ENCODE measurements at places on chromosomes 13 and 19. TPM values are rescaled to one million over a fixed set of nuclear protein-coding genes. Genes with fewer than 3 reads are reported as not detected.
A peak's percentile ranks its signal among the peaks of the same experiment; 100 is the strongest.

DNA sequence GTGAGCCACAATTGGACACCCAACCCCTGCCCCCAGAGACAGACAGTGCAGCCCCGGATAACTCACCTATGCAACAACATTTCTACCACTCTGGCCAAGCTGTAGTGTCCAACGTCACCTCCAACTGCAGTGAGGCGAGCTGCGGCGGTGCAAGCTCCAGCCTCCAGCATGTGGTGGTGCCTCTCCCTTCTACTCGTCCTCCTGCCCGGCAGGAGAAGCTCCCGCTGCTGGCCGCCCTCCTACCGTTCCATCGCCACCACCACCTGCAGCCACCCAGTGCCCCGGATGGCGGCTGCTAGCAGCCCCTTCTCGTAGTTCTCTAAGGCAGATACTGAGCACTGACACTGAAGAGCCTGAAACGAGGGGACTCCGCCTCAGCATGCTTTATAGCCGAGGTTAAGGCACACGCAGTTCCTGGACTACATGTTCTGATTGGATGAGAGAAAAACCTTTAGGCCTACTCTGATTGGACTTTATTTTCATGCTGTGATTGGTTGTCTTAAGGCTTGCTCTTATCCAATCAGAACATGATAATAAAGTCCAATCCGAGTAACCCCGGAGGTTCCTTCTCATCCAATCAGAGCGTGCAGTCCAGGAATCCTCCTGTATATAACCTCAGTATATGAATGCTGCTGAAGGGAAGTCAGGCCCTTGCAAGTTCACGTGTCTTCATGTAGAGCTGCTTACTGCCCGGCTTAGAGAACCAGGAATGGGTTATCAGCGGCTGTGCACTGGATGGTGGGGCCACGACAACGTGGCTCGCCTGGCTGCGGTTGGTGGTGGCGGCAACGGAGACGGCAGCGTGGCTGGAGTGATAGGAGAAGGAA, 63.5 kb downstream of the TUBA3C start:
- no peak for DNase-seq

- no peak for DNase-seq
These were observed 630.2 kb upstream of the PCDH9 start for GRCh38 chr13:67860315-67860714.

DNA sequence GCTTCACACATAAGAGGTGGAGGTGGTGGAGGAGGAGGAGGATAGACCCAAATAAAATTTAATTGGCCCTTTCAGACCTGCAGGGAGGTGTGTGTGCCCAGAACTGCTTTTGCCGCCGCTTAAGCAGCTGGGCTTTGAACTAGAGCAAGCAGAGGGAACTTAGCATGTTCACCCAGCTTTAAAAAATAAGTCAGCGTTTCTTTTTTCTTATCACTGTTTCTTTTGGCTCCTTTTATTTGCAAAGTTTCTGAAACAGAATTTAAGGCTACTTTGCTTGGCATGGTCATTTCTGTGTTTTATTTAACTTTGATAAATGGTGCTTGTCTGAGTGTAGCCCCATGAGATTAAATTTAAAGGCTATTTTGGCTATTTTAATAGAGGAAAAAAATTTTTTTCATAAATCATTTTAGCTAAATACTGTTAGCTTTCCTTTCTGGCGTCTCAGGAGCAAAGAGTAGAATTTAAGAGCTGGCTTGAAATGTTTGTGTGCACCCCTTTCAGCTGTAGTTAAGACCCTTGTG, 43.3 kb upstream of the RNF113B start:
- DNase-seq = peak; percentile 47

GRCh38 chr13:30165796-30166195, 141.6 kb downstream of the KATNAL1 start:
- peak; percentile 57 for DNase-seq

DNA sequence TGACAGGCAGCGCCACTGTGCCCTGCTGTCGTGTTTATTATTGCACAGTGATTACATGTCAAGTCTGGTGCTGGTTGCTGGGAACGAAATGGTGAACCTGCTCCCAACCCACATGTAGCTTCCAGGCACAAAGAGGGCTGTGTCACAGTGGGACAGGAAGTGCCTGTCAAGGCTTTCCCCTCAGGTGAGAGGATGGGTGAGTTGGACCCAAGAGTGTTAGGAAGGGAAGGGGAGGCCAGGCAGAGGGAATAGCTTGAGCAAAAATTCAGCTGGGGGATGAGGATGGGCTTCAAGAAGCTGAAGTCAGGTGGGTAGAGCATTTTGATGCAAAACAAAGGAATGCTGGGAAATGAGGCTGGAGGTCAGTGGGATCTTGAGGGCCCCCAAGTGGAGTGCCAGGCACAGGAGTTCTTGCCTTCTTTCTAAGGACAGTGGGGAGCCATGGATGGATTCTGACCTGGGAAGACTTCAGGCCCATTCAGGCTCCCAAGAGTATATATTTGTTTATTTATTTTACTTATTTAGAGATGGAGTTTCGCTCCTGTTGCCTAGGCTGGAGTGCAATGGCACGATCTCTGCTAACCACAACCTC, 8.5 kb upstream of the QTRT1 start:
- no peak for DNase-seq

DNA sequence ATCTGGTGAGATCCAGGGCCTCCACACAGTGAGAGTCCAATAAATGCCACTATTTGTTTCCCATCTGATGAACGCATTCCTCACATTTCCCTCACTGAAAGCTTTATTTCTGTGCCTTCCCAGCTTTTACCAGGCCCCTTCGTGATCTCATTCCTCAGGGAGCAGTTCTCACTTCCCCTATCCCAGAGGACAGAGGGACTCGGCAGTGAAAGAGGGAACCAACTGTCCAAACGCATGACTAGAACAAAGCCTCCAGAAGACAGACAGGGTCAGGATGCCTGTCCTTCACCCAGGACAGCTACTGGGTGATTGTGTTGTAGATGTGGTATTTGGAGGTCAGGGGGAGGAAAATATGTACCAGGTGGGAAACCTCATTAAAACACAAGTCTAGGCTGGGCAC, 2.0 kb upstream of the ZBTB45 start:
- DNase-seq = no peak

- DNase-seq = no peak
These were observed 69.8 kb downstream of the CDK8 start for GRCh38 chr13:26323764-26324163.

- no peak for DNase-seq
These were observed 22.8 kb downstream of the SUGP2 start for GRCh38 chr19:19010551-19010950.

GRCh38 chr13:21039097-21039800, 22.1 kb downstream of the LATS2 start:
- no peak for DNase-seq

GRCh38 chr13:99367663-99368448, 60.7 kb upstream of the GPR183 start:
- no peak for DNase-seq

GRCh38 chr13:32278426-32278825, 36.7 kb downstream of the ZAR1L start:
- peak; percentile 87 for DNase-seq

- no peak for DNase-seq
These were observed 17.6 kb upstream of the COG3 start for GRCh38 chr13:45447050-45447661.

- DNase-seq = no peak
These were observed 30.2 kb upstream of the UBE2L5 start for GRCh38 chr13:30391956-30392680.

- DNase-seq = no peak
These were observed 22.2 kb downstream of the EFNA2 start for GRCh38 chr19:1307755-1308303.

GRCh38 chr13:29318741-29319140, 276.7 kb downstream of the SLC7A1 start:
- DNase-seq = no peak

DNA sequence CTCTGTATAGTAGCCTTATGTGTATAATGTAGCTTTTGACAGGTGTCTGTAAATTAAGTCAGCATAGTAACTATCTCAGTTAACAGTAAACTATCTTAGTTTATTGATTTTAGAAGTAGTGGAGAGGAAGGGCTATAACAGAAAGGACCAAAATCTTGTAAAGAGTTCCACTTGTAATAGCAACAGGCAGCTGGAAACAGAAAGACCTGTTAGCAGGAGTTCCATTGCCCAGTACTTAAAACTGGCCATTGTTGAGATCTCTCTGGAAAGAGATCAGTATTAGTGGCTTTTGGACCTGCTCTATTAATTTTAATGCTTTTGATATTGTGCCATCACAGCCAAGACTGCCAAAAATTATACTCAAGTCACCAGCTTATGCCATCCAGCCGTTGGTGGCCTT, 32.0 kb upstream of the GARRE1 start:
- no peak for DNase-seq

- peak; percentile 62 for DNase-seq
These were observed 7.9 kb upstream of the CDC16 start for GRCh38 chr13:114226699-114227323.

GRCh38 chr13:43877326-43877725, 2.2 kb downstream of the CCDC122 start:
- DNase-seq = no peak

GRCh38 chr13:113064534-113065405, 40.8 kb upstream of the F7 start:
- peak; percentile 75 for DNase-seq

GRCh38 chr19:7492558-7492957, 3.7 kb upstream of the PEX11G start:
- no peak for DNase-seq

GRCh38 chr13:57345526-57345925, 178.5 kb downstream of the PRR20E start:
- no peak for DNase-seq

- DNase-seq = peak; percentile 92
These were observed 4.9 kb upstream of the DMKN start for GRCh38 chr19:35518313-35518712.

- no peak for DNase-seq
These were observed 1.1 kb upstream of the CBLC start for GRCh38 chr19:44776402-44777096.

DNA sequence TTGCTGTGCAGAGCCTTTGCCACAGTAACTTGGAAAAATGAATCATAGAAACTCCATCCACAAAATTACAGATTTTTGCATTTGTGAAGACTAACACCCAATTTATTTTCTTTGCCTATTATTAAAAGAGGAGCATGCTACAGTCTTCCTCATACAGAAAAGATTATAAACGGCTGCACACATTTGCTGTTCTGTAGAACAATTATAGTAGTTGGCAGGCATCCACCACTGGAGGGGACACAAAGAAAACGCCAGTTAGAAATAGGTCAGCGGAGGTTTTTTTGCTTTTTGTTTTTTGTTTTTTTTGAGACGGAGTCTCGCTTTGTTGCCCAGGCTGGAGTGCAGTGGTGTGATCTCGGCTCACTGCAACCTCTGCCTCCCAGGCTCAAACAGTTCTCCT, 51.6 kb downstream of the SACS start:
- no peak for DNase-seq

- DNase-seq = no peak
These were observed 6.6 kb downstream of the ZSCAN18 start for GRCh38 chr19:58091251-58091995.

DNA sequence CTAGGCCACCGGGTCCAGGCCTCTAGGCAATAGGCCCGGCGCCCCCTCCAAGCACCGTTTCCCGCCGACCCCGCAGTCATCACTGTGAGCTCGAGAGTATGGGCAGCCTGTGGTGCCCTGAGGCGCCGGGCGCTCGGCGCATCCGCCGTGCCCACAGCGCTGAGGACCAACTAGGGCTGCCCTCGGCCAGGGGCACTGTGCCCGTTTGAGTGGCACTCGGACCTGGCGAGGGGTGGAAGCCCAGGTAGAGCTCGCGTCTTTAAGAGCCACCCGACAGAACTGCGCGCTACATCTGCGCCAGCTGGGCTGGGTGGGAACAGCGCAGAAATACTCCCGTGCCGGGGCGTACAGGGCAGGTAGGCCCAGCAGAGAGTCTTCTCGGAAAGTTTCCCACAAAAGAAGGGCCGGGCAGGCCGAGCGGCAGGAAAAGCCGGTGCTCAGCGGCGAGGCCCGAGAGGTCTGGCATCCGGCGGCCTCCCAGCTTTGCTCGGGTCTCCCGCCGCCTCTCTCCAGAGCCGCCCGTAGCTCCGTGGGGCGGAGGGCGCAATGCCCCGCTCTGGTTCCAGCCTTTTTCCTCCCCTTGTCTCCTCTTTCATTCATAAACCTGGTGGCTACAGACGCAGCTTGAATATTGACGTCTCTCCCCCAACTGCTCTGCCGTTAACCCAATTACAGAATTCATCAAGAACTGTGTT, 5.4 kb upstream of the SOX1 start:
- DNase-seq = no peak

GRCh38 chr19:18932216-18932841, 8.7 kb downstream of the HOMER3 start:
- DNase-seq = peak; percentile 35

DNA sequence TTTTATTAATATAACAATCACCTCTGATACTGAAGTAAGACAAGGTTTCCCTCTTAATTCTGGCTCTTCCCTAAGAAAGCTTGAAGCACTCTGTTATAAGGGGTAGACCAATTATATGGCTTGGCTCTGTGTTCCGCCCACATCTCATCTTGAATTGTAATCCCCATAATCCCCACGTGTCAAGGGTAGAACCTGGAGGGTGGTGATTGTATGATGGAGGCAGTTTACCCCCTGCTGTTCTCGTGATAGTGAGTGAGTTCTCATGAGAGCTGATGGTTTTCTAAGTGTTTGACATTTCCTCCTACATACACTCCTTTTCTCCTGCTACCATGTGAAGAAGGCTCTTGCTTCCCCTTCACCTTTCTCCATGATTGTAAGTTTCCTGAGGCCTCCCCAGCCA, 363.8 kb upstream of the PCDH20 start:
- DNase-seq = no peak

DNA sequence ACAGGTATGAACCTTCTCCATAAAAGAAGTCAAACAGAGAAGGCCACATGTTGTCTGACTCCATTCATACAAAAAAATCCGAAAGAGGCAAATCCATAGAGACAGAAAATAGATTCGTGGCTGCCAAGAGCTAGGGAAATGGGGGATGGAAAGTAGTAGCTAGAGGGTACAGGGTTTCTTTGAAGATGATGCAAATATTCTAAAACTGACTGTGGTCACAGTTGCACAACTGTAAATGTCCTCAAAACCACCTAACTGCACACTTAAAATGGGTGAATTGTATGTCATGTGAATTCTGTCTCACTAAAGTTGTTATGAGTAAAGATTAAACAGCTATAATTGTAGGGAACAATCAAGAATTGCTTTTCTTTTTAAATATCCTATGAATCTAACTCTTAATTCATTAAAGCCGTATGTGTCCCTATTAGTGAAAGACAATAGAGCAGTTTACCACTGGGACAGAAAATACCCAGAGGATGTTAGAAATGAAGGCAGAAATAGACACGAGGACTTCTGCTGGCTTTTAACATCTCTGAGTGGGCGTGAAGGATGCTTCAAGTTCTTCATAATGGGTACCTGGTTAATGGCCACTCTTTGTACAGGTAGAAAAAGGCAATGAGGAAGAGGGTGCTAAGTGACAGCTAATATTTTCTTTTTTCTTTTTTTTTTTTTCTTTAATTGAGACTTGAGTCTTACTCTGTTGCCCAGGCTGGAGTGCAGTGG, 21.2 kb downstream of the INSR start:
- no peak for DNase-seq

The ADAMTS10 gene
- total RNA-seq = 13.1 TPM

The IL4I1 gene
- 1.5 TPM for total RNA-seq

The WTIP gene
- 38.5 TPM for total RNA-seq

The RFPL4AL1 gene
- total RNA-seq = not detected

The TEX26 gene
- total RNA-seq = 0.26 TPM

The KASH5 gene
- total RNA-seq = not detected

The ZNF30 gene
- 3.1 TPM for total RNA-seq

The SLC25A41 gene
- total RNA-seq = 0.26 TPM

The SYNGR4 gene
- not detected for total RNA-seq

The ZNF296 gene
- total RNA-seq = not detected

The CLEC4G gene
- total RNA-seq = not detected

The MAMSTR gene
- 0.99 TPM for total RNA-seq
